ENCODE measurements at places on chromosomes 1 and 21.

- DNase-seq = no peak
These were observed 24.6 kb downstream of the AGRN start for GRCh38 chr1:1044455-1045078.

GRCh38 chr1:216722821-216723220, 408 bp downstream of the ESRRG start:
- DNase-seq = no peak

DNA sequence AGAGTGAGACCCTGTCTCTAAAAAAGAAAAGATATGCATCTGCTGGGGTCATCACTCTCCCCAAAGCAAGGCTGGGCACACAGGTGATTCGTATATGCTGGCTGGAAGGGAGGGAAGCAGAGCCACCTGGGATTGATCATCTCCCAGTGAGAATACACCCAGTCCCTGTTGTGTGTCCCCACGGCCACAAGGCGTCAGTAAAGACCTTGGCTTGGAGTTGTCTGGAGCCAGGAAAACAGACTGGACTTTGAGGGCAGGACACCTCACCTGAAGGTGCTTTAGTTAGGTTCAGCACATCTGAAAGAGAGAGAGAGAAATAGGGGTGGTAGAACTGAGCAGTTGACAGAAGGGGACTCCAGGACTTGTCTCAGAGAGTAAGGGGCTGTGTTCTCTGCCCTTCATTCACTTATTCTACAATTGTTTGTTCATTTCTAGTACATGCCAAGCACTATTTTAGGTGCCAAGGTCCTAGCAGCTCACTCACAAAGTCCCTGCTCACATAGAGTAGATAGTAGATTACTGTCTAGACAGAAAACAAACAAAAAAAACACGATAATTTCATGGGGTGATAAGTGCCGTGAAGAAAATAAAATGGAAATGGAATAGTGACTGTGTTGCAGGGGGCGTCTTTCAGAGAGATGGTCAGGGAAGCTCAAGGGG, 13.5 kb downstream of the CITED4 start:
- no peak for DNase-seq

DNA sequence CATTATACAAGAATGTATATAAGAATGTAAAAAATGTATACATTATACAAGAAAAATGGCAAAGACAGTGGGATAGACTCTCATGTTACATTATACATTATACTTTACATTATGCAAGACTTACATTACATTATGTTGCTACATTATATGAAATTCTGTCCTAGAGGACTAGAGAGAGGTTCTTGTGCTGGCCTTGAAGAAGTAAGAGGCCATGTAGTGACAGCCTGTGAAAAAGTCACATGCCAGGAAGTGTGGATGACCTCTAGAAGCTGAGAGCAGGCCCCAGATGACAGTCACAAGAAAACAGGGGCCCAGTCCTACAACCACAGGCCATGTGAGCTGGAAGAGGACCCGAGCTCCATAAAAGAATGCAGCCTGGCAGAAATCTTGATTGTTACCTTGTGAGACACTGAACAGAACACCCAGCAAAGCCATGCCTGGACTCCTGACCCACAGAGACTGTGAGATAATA, 30.5 kb upstream of the AHCYL1 start:
- no peak for DNase-seq

DNA sequence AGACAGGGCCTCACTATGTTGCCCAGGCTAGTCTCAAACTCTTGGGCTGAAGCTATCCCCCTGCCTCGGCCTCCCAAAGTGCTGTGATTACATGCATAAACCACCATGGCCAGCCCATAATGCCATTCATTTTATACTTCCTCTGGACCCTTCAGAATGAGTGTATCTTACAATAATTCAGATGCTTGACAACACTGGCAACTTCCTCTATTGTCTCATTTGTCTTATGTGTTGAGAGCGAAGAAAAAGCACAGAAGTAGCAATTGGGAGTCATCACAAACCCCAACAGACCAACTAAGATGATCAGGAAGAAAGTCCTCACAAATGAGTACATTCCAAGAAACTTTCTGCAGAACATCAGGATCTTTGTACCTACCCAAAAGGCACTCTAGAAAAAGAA, 191.9 kb downstream of the RERE start:
- DNase-seq = no peak

- no peak for DNase-seq
These were observed 2110.6 kb downstream of the MRPL39 start for GRCh38 chr21:23496729-23497128.

DNA sequence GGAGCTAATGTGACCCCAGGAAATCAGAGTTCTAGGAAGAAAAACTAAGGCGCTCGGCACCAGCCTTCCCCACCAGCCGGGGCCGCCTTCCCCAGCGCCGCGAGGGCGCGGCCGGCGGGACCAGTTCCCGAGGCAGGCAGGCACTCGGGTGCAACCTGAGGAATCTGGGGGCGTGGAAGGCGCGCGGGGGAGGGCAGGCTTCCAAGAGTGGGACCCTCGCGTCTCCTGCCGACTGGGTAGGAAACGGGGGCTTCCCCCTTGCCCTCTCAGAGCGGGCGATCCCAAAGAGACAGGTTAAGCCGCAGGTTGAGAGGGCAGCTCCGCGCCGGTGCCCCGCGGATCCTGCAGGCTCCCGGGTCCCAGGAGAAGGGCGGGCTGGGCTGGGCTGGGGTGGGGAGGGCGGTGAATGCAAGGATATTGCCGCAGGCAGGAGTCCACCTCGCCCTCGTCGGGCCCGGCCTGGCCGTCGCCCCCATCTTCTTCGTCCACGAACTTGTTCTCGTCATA, 431 bp downstream of the ARPC5 start:
- no peak for DNase-seq

- DNase-seq = no peak
These were observed 177.1 kb downstream of the HHAT start for GRCh38 chr1:210505601-210506496.

DNA sequence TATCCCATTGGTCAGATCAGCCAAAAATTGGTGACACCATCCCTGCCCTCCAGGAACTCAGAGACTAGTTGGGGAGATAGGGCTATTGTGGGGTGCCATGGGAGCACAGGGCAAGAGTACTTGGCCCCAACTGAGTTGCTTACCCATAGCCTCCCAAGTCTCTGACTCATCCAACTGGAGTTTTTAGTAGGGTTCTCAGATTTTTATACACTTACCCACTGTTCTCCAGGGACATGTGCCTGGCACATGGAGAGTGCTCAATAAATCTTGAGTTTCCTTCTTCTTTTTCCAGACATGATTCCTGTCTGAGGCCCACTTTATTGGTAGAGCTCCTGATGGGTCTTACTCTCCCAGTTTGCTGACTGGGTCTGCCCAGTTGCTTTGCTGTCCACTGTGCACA, 56.7 kb downstream of the OVGP1 start:
- no peak for DNase-seq

- no peak for DNase-seq
These were observed 2.5 kb upstream of the F3 start for GRCh38 chr1:94543893-94544635.

GRCh38 chr1:204909109-204909508, 38.4 kb downstream of the NFASC start:
- no peak for DNase-seq

GRCh38 chr1:155202198-155202597, 5.5 kb downstream of the THBS3 start:
- DNase-seq = no peak

GRCh38 chr1:228081144-228081543, 1.4 kb upstream of the ARF1 start:
- DNase-seq = no peak

GRCh38 chr1:92030656-92031107, 897 bp downstream of the EPHX4 start:
- DNase-seq = no peak

DNA sequence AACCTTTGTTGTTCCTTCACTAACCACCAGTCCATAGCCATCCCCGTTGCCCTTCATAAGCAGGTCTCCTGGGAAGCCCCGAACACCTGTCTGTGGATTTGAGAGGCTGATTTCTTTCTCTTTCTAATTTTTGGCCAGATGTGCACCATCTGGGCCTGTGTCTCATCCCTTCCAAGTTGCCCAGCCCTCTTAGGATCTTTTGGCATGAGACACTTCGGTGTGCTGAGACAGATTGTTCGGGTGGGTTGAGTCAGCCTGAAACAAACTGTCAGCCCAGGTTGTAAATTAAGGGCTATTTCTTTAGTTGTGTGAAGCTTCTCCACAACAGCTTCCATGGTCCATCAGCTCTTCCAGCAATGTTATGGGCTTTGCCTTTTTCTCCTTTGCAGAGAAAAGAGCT, 1.4 kb upstream of the DNAJC11 start:
- DNase-seq = no peak

- no peak for DNase-seq
These were observed 5.8 kb upstream of the MMEL1 start for GRCh38 chr1:2638466-2639115.
